Skeletal muscle cell (primary cell): ENCODE measurements at places on chromosomes 5 and 9.

- DNase-seq: peak; percentile 26
These were observed 171.0 kb downstream of the ARRDC3 start for GRCh38 chr5:91211997-91212713.

GRCh38 chr5:39726467-39726866 is 301.7 kb upstream of the DAB2 start:
- DNase-seq: no peak

GRCh38 chr5:219460-219863 is 1.3 kb downstream of the SDHA start:
- DNase-seq: no peak

GRCh38 chr5:14445576-14446290 is 135.9 kb upstream of the OTULINL start:
- no peak for DNase-seq

- DNase-seq: no peak
These were observed 67.8 kb upstream of the KLF4 start for GRCh38 chr9:107557236-107557990.
